Activated CD4-positive, alpha-beta memory T cell treated with anti-CD3 and anti-CD28 coated beads, Interleukin-2, amount 10 ng/mL, durations not matched to agents 7 days and 5 days (primary cell): ENCODE measurements at places on chromosomes 16 and 17. TPM values are rescaled to one million over a fixed set of nuclear protein-coding genes. Genes with fewer than 3 reads are reported as not detected.

DNA sequence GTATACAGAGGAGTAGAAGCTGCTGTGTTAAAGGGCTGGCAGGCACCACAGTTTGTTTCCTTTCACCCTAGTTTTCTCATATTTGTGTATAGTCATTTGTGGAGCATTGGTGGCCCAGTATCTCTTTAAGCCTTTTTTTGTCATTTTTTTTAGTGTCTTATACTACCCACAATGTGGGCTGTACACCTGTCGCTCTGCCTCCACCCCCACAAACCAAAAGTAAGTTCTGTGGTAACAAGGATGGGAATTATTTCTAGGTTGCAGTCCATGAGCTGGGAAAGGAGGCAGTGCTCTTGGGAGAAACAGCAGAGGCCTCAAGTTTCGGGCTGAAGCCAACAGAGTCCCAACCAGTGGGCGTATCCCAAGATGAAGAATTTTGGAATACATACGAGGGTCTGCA, 6.2 kb downstream of the ZNF75A start:
- no peaks in the 10 kb centered on the region for H3K27me3 ChIP-seq
- no peak overlapping the region for H3K27ac ChIP-seq
- peaks cover 97% of the 10 kb centered on the region for H3K36me3 ChIP-seq
- no peak overlapping the region for H3K4me3 ChIP-seq

- peak overlapping the region; percentile 93 for H3K27ac ChIP-seq
- H3K36me3 ChIP-seq: no peaks in the 10 kb centered on the region
- peak overlapping the region; percentile 56 for H3K4me3 ChIP-seq
Observed at GRCh38 chr16:25060920-25061319, 45.8 kb upstream of the ARHGAP17 start.

DNA sequence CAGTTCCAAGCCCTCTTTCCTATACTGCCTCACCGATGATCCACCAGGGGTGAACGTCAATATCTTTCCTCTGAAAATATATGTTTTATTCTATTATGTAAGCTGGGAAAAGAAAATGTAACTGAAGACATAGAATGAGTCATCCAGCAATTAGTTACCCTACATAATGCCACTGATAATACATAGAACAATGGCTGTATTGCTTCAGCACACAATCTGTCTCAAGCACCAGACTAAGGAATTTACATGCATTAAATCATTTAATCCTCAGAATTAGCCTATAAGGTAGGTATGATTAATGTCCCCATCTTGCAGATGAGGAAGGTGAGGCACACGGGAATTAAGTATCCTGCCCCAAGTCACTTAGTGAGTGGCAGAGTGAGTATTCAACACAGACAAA, 472.8 kb downstream of the TOX3 start:
- no peaks in the 10 kb centered on the region for H3K36me3 ChIP-seq
- DNase-seq: no peak
- H3K4me3 ChIP-seq: no peak overlapping the region
- no peaks in the 10 kb centered on the region for H3K27me3 ChIP-seq

GRCh38 chr17:51240275-51240674, 19.6 kb downstream of the MBTD1 start:
- peaks cover 28% of the 10 kb centered on the region for H3K4me1 ChIP-seq
- H3K36me3 ChIP-seq: peaks cover 6% of the 10 kb centered on the region
- no peak overlapping the region for H3K4me3 ChIP-seq
- no peak overlapping the region for H3K27ac ChIP-seq

DNA sequence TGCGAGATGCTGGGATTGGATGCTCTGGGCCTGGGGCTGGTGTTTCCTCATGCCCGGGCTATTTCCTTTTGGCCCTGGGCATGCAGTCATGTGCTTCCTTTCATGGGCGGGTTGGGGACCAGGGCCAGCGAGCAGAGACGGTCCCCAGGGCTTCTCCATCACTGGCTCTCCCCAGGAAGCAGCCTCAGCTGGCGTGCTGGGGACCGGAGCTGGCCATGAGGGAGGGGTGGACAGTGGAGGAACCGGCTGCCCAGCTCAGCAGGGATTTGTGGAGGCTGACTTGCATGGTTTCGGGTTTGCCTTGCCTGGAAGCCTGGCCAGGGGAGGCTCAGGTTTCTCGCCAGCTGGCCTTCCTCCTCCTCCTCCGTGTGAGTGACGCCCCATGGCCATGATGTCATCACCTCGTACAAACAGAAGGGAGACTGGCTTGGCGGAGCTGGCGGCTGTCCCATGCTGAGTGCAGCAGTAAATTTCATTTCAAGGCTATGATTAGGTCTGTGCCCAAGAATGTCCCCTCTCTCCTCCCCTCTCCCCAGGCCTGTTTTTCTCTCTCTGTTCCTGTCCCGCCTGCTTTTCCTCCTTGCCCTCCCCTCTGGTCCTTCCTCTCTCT, 8.9 kb upstream of the TIMP2 start:
- H3K4me1 ChIP-seq: peaks cover 29% of the 10 kb centered on the region
- H3K4me3 ChIP-seq: no peak overlapping the region
- H3K27me3 ChIP-seq: peaks cover under 1% of the 10 kb centered on the region
- peak overlapping the region; percentile 76 for H3K27ac ChIP-seq
- no peak for DNase-seq
- H3K36me3 ChIP-seq: no peaks in the 10 kb centered on the region

GRCh38 chr16:73390936-73391335, 343.0 kb upstream of the ZFHX3 start:
- H3K4me3 ChIP-seq: no peak overlapping the region
- H3K27ac ChIP-seq: no peak overlapping the region
- H3K27me3 ChIP-seq: no peaks in the 10 kb centered on the region

DNA sequence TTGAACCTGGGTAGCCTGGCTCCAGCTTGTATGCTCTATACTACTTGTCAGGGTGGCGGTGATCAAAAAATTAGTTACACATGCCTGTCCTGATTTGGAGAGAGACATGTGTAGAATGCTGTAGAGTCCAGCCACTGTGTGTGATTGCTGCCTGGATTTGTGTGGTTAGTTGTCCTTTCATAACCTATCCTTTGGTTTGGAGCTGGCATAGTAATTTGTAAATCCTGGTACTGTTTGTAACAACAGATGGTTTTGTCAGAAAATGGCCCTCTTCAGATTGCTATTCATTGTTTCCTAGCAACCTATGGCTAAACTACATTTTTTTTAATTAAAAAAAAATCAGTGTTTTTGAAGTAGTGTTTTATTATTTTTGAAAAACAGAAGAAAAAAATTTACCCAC, 30.5 kb downstream of the ETV4 start:
- H3K36me3 ChIP-seq: peaks cover 61% of the 10 kb centered on the region
- peaks cover 20% of the 10 kb centered on the region for H3K4me1 ChIP-seq
- H3K27ac ChIP-seq: no peak overlapping the region
- DNase-seq: no peak
- no peak overlapping the region for H3K4me3 ChIP-seq

Gene FOXC2
- not detected for total RNA-seq

Gene DNAAF8
- total RNA-seq: not detected

Gene TMEM100
- not detected for total RNA-seq

Gene BIRC5
- total RNA-seq: 86.1 TPM

Gene TBX6
- total RNA-seq: 1.9 TPM

Gene TSPAN10
- total RNA-seq: 0.43 TPM
